LNCaP clone FGC (cell line): ENCODE measurements at places on chromosomes 5 and 9.

- DNase-seq, result no peak
Observed at GRCh38 chr9:104094534-104095015, 466 bp downstream of the SMC2 start.

GRCh38 chr5:157528036-157528632 is 47.4 kb downstream of the ADAM19 start:
- no peak for DNase-seq

GRCh38 chr9:113645978-113646253 is 182.4 kb downstream of the RGS3 start:
- no peak for DNase-seq

- no peak for DNase-seq
Observed at GRCh38 chr5:116756531-116756930, 181.9 kb upstream of the SEMA6A start.

DNA sequence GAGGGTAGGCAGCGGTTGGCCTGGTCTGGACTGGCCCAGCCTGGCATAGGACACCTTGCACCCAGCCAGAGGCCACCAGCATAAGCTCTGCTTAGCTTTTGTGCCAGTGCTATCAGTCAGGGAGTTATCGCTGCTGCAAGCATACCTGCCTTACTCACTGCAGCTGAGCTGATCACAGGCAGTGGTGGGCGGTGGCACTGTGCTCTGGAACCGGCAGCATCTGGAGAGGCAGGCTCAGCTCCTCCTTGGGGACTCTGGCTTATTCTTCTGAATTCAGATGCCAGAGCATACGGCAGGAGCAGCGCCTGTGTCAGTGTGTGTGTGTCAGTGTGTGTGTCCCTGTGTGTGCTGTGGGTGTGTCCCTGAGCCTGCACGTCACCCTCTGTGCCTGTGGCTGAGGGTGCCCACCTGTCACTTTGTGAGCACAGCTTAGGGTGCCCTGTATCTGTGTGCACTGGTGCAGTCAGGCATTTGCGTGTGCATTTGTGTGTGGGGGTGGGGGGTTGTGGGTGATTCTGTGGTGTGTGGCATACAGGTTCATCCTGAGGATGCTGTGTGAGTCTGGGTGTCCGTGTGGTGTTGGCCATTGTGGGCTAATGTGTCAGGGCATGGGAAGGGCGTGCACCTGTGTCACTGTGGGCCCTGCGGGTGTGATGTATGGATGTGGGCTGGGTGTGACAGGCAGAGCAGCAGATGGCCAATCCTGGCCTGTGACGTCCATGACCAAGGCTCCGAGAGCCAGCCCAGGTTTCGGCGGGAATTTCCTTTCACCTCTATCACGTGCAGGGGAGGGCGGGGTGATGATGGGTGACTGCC is 23.5 kb downstream of the LMX1B start:
- no peak for DNase-seq
